CD8-positive, alpha-beta memory T cell (primary cell): ENCODE measurements at places on chromosomes 7 and 10. TPM values are rescaled to one million over a fixed set of nuclear protein-coding genes. Genes with fewer than 3 reads are reported as not detected.

The HOXA3 gene
- not detected for total RNA-seq

DNA sequence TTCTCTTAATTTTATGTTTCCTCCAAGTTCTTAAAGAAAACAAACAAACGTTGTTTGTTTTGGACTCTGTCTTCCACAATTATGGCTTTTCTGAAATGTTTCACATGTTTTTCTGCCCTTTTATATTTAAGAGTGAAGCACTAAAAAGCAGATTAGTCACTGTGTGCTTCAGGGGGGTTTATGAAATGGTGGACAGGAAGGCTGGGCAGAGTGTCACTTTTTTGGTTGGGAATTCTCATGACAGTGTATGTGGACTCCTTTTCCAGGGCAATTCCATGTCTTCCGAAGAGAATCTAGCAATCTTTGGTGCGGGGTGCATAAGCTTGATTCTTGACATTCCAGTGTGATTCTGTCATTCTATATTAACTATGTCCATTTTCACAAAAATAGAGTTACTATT is 669.4 kb downstream of the PARD3 start:
- DNase-seq = no peak

DNA sequence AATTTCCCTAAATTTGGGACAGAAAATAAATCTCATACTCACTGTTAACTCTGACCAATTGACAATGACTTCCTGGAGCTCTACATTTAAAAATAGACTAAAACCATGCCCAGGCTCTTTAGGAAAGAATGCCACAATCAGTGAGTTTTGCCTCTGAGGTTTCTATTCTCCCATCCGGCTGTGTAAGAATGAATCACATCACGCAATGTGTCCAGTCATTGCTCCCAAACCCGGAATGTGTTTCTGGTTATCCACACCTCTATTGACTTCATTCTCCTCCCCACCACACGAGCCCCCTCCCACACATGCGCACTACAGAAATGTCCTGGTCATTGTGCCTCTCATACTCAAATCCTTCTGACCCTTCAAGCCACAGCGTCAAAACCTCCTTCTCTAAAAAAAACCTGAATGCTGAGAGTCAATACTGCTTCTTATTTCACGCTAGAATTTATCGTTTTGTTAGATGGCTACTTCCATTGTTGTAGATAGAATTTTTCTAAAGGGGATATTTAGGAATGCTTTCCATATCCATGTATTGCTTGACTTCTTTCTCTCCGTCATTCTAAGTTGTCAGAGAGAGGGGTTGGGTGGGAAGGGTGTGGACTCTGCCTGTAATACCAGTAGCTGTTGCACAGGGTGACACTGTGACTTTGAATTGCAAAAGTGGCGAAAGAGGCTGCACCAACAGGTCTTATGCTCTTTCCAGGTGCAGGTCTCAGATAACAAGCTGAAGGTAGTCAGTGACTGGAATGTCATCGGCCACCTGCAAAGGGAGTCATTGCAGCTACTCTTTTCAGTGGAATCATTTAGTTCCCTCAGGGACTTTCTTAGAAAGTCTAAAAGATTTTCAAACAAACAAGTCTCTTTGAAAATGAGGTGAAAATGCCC is 356.6 kb downstream of the PAXIP1 start:
- DNase-seq = no peak

DNA sequence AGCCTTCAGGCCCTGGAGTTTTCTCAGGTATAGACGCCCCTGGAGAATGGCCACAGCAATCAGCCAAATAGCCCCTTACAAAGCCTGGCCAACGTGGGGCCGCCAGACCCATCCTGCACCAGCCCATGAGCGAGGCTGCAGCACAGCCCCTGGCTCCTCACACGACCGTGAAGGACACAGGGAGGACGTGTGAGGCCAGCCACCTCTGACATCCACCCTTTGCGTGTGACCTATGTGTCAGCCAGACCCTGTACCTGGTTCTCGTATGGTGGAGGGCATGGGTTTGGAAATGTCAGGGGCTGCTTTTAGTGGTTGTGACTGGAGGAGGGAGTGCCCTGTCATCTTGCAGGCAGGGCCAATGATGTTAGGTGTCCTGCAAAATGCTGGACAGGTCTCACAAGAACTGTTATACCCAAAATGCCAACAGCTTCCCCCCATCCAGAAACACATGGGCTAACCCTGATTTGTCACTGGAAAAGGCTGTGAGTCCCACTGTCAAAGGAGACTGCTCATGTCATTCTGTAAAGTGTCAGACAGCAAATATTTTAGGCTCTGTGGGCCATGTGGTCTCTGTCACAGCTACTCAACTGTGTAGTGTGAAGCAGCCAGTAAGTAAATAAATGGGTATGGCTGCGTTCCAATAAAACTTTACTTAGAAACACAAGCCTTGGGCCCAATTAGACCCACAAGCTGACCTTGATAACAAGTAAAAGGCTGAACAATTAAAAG is 30.0 kb downstream of the NOD1 start:
- DNase-seq = no peak

- no peak for DNase-seq
Measured at GRCh38 chr7:61576-62360, 130.6 kb upstream of the FAM20C start.

The TEX36 gene
- not detected for total RNA-seq

GRCh38 chr10:51862149-51862548 is 162.8 kb upstream of the CSTF2T start:
- DNase-seq = no peak
